H1 (cell line): ENCODE measurements at places on chromosomes 2 and 18. TPM values are rescaled to one million over a fixed set of nuclear protein-coding genes. Genes with fewer than 3 reads are reported as not detected.
A peak's percentile ranks its signal among the peaks of the same experiment; 100 is the strongest.

GRCh38 chr18:44411976-44412375, 268.7 kb upstream of the SETBP1 start:
- H3K4me3 ChIP-seq: no peak overlapping the region
- H3K36me3 ChIP-seq: no peaks in the 10 kb centered on the region
- no peak overlapping the region for H3K27ac ChIP-seq
- DNase-seq: no peak
- no peaks in the 10 kb centered on the region for H3K4me1 ChIP-seq

GRCh38 chr2:39362595-39362994, 74.5 kb downstream of the MAP4K3 start:
- no peaks in the 10 kb centered on the region for H3K27me3 ChIP-seq
- no peak for DNase-seq
- no peak overlapping the region for H3K27ac ChIP-seq
- H3K4me1 ChIP-seq: peaks cover 5% of the 10 kb centered on the region
- H3K4me3 ChIP-seq: no peak overlapping the region
- H3K36me3 ChIP-seq: peaks cover 53% of the 10 kb centered on the region

- no peak overlapping the region for H3K4me3 ChIP-seq
- no peaks in the 10 kb centered on the region for H3K36me3 ChIP-seq
- H3K27ac ChIP-seq: no peak overlapping the region
- DNase-seq: no peak
- no peaks in the 10 kb centered on the region for H3K27me3 ChIP-seq
Measured at GRCh38 chr2:59986511-59986910, 566.9 kb downstream of the BCL11A start.

DNA sequence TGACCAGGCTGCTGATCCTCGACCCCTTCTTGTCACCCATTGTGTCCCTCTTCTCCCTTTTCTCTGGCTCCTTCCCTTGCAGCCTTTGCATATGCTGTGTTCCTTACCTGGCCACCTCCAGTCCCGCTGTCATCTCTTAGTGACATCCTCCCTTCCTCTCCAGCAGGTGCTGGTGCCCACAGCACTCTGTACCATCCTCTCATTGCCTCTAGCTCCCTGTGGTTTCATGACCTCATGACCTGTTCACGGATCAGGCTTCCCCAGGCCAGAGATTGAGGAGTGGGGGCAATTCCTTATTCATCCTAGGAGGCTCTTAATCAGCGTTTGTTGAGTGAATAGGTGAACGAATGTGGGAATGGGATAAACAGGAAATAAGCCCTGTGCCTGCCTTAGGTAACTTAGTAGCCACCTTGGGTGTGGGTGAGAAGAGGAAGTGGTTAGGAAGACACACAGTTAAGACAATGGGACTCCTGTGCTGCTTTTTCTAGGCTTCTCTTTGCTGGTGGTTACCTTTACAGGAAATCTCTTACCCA, 35.5 kb downstream of the ITGA6 start:
- no peak overlapping the region for H3K27ac ChIP-seq
- no peak overlapping the region for H3K4me3 ChIP-seq
- H3K36me3 ChIP-seq: no peaks in the 10 kb centered on the region

- H3K4me1 ChIP-seq: no peaks in the 10 kb centered on the region
- H3K36me3 ChIP-seq: no peaks in the 10 kb centered on the region
- no peak for DNase-seq
Measured at GRCh38 chr2:12619975-12620374, 96.8 kb upstream of the TRIB2 start.

COL6A3 gene
- 3.4 and 3.5 TPM in 2 replicates for total RNA-seq

DNA sequence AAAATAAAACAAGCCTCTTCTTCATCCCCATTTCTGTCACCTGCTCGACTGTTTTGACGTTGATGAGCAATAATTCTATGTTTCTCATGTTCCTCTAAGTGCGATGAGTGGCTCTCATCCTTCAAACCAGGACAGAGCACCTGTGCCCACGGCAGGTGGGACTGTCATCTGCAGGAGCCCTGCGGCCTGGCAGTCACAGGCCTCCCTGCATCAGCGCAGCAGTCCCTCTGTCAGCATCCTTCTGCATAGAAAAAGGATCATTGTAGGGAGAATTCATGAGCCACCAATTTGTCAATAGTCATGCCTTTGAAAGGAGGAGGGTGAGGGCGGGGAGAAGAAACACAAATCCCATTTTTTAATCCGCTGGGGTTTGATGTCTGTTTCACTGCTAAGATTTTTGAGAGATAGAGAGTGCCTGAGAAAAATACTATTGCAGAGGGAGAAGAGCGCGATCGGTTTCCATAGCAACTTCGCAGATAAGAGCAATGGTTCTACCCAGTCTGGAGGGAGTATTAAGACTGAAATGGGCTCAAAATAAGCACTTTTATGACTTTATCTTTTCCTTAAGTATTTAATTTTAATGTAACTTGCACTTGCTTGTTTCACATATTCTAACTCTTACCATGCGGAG, 234.3 kb upstream of the NCKAP5 start:
- DNase-seq: no peak
- no peaks in the 10 kb centered on the region for H3K36me3 ChIP-seq
- H3K27me3 ChIP-seq: no peaks in the 10 kb centered on the region
- no peaks in the 10 kb centered on the region for H3K4me1 ChIP-seq
- H3K4me3 ChIP-seq: no peak overlapping the region

- H3K4me3 ChIP-seq: no peak overlapping the region
- no peaks in the 10 kb centered on the region for H3K4me1 ChIP-seq
- H3K27ac ChIP-seq: no peak overlapping the region
Measured at GRCh38 chr2:196591621-196592022, 47.9 kb upstream of the CCDC150 start.

DNA sequence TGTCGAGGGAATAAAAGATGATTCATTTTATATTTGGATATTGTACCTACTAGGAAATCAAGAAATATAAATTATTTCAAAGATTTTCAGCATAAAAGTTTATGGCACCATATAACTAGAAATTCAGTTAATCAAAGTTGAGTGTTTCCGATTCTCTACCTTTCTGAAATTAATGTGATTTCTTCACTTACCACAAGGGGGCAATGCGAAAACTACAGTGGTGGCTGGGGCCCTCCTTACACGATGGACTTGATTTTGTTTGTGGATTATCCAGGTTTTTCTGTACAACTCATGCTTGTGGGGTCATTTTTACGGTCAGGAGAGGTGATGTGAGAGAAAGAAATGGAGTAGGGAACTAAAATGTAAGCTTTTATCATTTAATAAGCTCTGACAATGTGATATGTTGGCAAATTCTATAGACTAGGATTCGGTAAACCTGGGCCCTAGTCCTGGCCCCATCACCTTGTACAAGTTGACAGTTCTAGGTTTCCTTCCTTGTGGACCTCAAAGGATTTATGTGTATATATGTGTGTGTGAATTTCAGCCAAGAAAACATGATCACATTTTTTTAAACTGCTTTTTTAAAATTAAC, 47.6 kb downstream of the G6PC2 start:
- H3K36me3 ChIP-seq: no peaks in the 10 kb centered on the region
- H3K4me1 ChIP-seq: no peaks in the 10 kb centered on the region
- no peak overlapping the region for H3K27ac ChIP-seq
- H3K4me3 ChIP-seq: no peak overlapping the region
- H3K27me3 ChIP-seq: no peaks in the 10 kb centered on the region

CWC22 gene
- total RNA-seq: 30.2 and 34.0 TPM in 2 replicates

ZC3H6 gene
- total RNA-seq: 6.9 and 7.3 TPM in 2 replicates

IL1RL1 gene
- not detected in 2 replicates for total RNA-seq

DNA sequence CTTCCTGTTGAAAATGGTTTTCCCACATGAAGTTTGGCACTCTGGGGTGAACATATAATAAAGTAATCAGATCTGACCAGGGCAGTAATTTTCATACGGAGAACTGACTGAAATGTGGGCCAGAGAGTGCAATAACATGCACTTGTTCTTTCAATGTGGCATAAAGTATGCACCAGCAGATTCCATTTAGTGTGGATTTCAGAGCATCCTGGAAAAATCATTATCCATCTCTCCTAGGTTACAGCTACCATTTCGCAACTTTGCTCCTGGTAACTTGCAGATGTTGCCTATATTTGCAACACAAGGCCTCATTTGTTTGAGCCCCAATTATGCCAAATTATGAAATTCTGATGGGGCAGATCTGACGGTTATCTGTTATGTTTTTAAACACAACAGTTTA, 55.4 kb downstream of the COLEC12 start:
- H3K36me3 ChIP-seq: no peaks in the 10 kb centered on the region
- no peaks in the 10 kb centered on the region for H3K27me3 ChIP-seq
- DNase-seq: no peak
- H3K27ac ChIP-seq: no peak overlapping the region

DOK6 gene
- total RNA-seq: 0.50 and 0.75 TPM in 2 replicates

- H3K27ac ChIP-seq: no peak overlapping the region
- no peaks in the 10 kb centered on the region for H3K27me3 ChIP-seq
Measured at GRCh38 chr2:184646177-184646576, 47.8 kb downstream of the ZNF804A start.

- H3K4me1 ChIP-seq: peaks cover 17% of the 10 kb centered on the region
- no peak overlapping the region for H3K27ac ChIP-seq
- no peak for DNase-seq
- peaks cover 66% of the 10 kb centered on the region for H3K27me3 ChIP-seq
- H3K36me3 ChIP-seq: no peaks in the 10 kb centered on the region
- peak overlapping the region; percentile 55 for H3K4me3 ChIP-seq
Measured at GRCh38 chr2:232385660-232386489, 7.3 kb downstream of the ALPP start.

- H3K4me3 ChIP-seq: no peak overlapping the region
- H3K4me1 ChIP-seq: no peaks in the 10 kb centered on the region
- H3K27ac ChIP-seq: no peak overlapping the region
- H3K36me3 ChIP-seq: no peaks in the 10 kb centered on the region
- no peak for DNase-seq
- H3K27me3 ChIP-seq: no peaks in the 10 kb centered on the region
Measured at GRCh38 chr2:37997629-37998028, 72.5 kb downstream of the RMDN2 start.

GRCh38 chr2:3876685-3877084, 173.3 kb downstream of the DCDC2C start:
- H3K4me1 ChIP-seq: no peaks in the 10 kb centered on the region
- H3K27ac ChIP-seq: no peak overlapping the region
- no peaks in the 10 kb centered on the region for H3K36me3 ChIP-seq
- no peak overlapping the region for H3K4me3 ChIP-seq
- no peaks in the 10 kb centered on the region for H3K27me3 ChIP-seq

GRCh38 chr18:44370861-44371260, 309.8 kb upstream of the SETBP1 start:
- no peaks in the 10 kb centered on the region for H3K36me3 ChIP-seq
- no peak for DNase-seq
- H3K4me3 ChIP-seq: no peak overlapping the region
- H3K27me3 ChIP-seq: no peaks in the 10 kb centered on the region

DNA sequence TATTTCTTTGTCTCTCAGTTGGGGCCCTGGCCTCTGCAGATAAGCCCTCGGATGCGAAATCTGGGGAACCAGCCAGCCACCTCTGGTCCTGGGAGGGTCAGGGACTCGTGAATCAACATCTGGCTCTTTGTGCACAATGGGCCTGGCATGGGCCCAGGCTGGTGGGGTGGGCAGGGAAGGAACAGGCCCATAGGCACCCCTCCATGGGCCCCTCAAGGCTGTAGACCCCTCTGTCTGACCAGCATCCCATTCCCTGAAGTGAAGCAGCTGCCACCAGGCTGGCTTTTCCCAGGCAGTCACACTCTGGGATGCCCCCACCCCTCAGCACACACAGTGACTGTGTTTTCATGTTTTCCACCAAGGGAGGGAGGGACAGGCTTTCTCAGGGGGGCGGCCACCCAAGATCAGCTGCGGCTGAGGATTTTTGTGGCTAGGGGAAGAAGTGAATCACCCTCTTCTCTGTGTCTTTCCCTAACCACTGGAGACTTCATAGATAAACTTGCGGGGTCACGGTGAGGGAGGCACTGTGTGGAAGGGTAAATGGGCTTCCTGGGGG, 166.0 kb downstream of the AGAP1 start:
- H3K36me3 ChIP-seq: no peaks in the 10 kb centered on the region
- no peak overlapping the region for H3K27ac ChIP-seq
- no peaks in the 10 kb centered on the region for H3K27me3 ChIP-seq
- no peak for DNase-seq

- H3K27ac ChIP-seq: no peak overlapping the region
- H3K36me3 ChIP-seq: no peaks in the 10 kb centered on the region
- H3K27me3 ChIP-seq: no peaks in the 10 kb centered on the region
- peaks cover 2% of the 10 kb centered on the region; the same call in 1 of the 2 replicates for H3K4me1 ChIP-seq
Measured at GRCh38 chr2:76283350-76283749, 572.6 kb upstream of the GCFC2 start.

GRCh38 chr2:17069564-17069963, 403.9 kb upstream of the CYRIA start:
- H3K27ac ChIP-seq: no peak overlapping the region
- H3K4me3 ChIP-seq: no peak overlapping the region
- H3K36me3 ChIP-seq: no peaks in the 10 kb centered on the region
